ENCODE measurements at places on chromosomes 11 and 22. TPM values are rescaled to one million over a fixed set of nuclear protein-coding genes. Genes with fewer than 3 reads are reported as not detected.

The CARS1 gene
- 16.7 TPM for total RNA-seq

The DERL3 gene
- total RNA-seq = 6.7 TPM

The TMPRSS4 gene
- total RNA-seq = not detected

The PNPLA5 gene
- not detected for total RNA-seq

DNA sequence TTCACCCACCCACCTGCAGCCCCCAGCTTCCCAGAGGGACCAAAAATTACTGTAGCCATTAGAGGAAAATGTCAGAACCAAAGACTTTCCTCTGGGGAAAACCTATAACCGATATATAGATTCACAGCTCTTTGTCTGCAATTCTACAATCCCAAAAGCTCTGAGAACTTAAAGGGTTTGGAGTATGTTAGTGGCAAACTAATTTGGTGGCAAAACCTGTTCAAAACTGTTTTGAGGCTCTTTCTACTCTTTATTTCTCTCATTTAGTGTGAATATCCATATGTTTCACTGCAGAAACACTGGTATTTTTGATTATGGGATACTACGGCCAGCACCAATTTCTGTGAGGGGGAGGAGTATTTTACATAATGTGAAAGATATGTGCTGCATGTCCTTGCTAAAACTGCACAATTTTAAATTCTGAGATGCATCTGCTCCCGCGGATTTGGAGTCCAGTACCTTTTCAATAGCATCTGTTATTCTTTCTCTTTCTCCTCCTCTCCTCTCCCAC lies 87.5 kb upstream of the MTNR1B start:
- no peak for DNase-seq

- DNase-seq = no peak
These were observed 16.7 kb upstream of the OAF start for GRCh38 chr11:120194166-120194565.

DNA sequence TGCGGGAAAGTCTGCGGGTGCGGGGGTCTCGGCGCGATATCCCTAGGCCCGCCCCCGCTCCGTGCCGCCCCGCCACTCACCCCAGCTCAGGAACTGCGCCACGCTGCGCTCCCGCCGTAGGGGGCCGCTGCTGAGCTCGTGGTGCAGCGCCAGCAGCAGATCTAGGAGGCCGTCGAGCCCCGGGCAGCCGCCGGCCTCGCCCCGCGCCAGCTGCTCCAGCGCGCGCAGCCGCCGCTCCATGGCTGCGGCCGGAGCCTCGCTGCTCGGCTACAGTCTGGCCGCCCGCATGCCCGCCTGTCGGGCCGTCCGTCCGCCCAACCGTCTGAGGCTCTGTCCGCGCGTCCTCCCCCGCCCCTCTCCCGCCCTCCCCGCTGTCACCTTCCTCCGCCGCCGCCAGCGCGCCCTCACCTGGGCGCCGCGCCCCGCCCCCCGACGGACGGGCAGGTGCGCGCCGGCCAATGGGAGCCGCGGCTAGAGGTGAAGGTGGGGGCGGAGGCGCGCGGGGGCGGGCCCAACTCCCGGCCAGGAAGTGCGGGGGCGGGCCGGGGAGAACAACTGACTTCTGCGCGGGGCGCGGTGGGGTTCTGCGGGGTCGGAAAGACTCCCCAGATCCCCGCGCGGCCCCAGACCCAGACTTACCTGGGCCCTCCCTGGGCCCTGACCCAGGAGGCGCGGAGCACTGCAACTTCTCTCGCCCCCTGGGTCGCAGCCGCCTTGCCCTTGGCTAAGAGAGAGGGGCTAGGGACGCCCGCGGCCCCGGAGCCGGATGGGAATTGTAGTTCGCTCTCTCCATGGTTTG lies at the start of gene CDC42BPG:
CDC42BPG (minus strand) TSS at position 324 of the 799 bp plus-strand sequence; CDS start at position 240, 84 bp downstream.
- no peak for DNase-seq

- no peak for DNase-seq
These were observed 2.2 kb downstream of the PNPLA2 start for GRCh38 chr11:820655-821511.

GRCh38 chr22:41288245-41288946 lies 2.4 kb upstream of the RANGAP1 start:
- no peak for DNase-seq

GRCh38 chr22:37119872-37120271 lies 10.4 kb upstream of the TMPRSS6 start:
- DNase-seq = no peak

DNA sequence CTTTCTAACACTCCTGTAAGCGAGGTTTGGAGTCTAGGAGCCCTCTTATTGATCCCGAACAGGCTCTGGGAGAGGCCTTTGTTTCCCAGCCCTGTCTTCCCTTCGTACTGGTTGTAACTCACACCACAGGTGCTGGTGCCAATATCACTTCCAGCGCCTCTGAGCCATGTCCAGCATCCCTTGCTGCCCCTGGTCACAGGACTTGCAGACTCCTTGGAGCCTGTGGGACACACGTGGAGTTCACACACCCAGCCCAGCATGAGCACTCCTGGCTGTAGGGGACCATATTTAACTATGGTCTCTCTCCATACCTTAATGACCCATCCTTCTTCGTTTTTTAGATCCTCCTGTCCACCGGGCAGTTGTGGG lies 2.2 kb downstream of the ZBTB16 start:
- no peak for DNase-seq

DNA sequence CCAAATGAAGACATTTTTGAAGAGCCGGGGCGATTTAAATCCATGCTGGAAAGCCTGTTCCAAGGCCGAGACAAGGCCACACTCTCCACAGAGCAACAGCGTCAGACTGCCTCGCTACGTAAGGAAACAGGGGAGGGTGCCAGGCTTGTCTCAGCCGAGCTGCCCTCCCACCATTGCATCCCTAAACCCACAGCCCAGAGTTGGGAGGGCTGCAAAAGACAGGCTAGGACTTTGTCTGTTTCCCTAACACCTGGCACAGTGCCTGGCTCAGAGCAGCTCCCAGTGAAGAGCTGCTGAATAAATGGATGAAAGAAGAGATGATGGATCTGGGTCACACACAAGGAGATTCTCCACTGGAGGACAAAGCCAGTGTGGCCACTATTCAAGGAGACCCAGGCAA lies 51.3 kb upstream of the SCUBE2 start:
- no peak for DNase-seq

DNA sequence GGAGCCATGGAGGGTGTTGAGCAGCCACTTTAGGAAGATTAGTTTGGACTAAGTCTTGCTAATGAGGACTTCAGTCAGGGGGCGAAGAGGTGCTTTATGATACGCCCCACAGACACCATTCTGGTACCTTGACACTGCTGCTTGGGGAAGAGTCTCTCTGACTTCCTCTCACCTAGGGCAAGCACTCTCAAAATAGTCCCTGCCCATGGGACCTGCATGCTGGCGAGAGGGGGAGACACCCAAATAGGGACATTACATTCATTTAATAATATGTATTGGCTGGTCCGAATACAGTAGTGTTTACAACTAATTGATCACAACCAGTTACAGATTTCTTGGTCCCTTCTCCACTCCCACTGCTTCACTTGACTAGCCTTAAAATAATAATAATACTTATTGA lies 4.4 kb upstream of the CATSPERZ start:
- no peak for DNase-seq

- DNase-seq = no peak
These were observed 61.5 kb downstream of the TMPRSS5 start for GRCh38 chr11:113644605-113645004.
